ENCODE measurements at places on chromosomes 16 and 17.

GRCh38 chr17:29624586-29624985, 1.9 kb upstream of the CORO6 start:
- no peak for DNase-seq

GRCh38 chr17:68047153-68047846, 11.8 kb downstream of the KPNA2 start:
- DNase-seq: no peak

DNA sequence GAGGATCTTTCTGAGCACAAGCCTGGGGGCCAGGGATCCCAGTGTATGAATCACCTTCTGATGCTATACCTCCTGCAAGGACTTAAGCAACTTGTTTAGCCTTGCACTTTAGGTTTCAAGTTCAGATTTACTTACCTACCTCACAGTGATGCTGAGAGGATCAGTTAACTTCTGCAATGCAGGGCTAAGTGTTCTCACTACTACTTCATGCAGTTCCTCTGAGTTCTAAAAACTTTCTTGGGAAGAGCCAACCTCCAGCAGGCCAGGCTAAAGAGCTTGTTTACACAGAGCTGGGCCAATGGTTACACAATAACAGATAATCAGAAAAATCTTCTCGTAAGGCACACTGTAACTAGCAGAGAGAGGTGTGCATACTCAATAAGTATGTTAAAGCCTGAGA, 13.0 kb downstream of the VEZF1 start:
- no peak for DNase-seq

- DNase-seq: no peak
These were observed 940.5 kb downstream of the CDH11 start for GRCh38 chr16:64181271-64181925.

DNA sequence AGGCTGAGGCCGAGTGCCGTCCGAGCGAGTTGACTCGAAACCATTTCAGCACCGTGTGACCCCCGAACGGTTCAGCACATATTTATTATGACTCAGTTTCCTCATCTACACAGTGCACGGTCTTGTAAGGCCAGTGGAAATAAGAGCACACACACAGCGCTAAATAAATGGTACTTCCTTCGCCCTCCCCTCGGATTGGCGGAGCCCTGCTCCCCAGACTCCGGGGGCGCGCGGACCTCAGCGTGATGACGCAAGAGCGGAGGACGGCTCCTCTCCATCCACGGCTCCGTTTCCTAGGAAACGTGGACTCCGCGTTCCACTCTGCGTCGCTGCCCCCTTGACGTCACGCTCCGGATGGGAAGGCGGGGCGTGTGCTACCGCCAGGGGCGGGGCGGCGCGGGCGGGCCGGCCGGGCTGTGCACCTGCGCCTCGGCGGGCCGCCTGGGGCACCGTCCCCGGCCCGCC, at the start of gene PARD6A:
Gene PARD6A, plus strand, starts transcription at position 397 of the 465 bp plus-strand sequence. CDS start 79 bp downstream, outside the sequence.
- DNase-seq: peak; percentile 93

DNA sequence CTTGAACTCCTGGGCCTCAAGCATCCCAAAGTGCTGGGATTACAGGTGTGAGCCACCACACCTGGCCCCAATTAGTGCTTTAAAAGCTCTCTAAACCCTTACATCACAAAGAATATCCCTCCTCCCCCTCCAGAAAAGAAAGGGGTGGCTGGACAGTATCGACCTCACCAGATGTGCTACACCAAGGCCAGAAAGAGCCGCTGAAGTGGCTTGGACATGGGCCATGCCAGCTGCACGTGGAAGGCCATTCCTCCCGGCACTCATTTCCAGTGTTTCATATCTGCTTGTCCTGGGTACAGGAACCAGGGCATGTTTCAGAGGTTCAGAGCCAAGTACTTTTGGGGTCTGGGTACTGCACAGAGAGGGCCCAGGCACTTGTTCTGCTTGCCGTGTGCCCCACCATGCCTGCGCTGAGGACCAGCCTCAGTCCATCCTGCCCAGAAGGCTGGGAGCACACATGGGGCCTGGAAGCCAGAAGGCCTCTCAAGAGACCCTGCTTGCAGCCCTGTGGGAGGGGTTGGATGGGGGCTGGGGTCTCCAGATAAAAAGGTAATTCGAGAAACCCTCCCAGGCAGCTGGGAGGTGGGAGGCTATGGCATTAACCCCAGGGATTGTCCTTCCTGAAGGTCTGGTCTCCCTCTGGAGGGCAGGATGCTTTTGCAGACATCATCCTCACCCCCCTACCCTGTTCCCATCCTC, 3.5 kb upstream of the SRRM2 start:
- DNase-seq: no peak

DNA sequence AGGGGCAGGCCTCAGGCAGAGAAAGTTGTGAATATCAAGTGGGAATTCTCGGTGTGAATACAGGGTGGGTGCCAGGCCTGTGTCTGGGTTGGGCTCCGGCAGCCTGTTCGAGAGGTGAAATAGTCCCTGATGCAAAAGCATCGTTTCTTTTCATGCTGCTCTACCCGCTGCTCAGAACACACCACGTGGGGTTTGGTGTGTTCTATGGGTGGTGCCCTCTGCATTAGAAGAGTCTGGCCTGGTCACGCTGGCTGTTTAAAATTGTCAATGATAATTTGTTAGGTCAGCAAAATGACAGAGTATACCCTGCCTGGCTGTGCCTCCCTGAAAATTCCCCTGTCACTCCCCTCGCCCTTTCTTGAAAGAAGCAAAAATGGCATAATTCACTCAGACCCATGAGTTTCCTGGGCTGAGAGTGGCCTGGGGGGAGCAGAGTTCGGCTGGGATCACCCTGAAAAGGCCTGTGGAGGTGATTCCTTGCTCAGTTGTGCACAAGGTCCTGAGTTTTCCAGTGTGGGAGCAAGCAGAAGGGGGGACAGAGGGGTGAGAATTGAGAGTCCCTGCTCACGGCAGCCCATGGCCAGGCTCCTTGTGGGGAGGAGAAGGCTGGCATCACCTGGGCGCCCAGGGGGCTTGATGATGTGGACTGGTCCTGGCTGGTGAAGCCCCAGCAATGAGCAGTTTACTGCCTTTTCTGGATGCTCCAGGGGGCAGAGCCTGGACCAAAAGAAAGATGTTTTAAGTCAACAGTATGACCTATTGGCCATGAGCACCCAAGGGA, 3.2 kb downstream of the CACNG5 start:
- DNase-seq: no peak

DNA sequence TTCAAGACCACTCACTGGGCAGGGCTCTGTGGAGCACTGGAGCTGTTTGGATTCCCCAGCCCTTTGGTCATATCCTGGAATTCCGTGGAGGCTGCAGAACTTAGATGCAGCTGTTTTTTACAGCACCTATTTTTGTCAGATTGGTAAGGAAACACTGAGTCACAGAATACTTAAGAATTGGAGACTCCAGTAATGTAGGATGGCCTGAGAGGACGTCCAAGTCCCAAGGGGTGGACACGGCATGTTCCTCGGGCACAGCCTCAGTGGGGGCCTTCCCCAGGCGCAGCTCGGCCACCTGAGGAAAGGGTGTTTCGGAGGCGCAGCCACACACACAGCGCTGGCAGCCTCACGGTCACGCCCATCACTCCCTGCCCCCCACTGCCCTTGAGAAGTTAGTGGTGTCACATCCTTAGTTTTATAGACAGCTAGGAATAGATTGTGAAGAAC, 14.8 kb downstream of the PLD6 start:
- no peak for DNase-seq

DNA sequence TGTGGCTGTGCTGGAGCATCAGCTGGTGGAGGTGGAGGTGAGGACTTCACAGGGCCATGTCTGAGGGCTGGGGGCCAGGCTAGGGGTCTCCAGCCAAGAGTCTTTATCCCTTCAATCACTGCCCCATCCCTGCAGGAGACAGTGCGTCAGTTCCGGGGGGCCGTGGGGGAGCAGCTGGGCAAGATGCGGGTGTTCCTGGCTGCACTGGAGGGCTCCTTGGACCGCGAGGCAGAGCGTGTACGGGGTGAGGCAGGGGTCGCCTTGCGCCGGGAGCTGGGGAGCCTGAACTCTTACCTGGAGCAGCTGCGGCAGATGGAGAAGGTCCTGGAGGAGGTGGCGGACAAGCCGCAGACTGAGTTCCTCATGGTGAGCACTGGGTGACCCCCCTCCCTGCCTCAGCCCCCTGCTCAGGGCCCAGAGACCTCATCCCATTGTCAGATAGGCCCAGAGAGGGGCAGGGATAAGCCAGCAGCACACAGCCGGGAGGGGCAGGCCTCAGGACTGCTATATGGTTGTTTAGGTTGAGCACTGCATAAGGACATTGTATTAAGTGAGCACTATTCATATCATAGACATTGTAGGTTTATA, 2.3 kb upstream of the PYDC1 start:
- DNase-seq: no peak

DNA sequence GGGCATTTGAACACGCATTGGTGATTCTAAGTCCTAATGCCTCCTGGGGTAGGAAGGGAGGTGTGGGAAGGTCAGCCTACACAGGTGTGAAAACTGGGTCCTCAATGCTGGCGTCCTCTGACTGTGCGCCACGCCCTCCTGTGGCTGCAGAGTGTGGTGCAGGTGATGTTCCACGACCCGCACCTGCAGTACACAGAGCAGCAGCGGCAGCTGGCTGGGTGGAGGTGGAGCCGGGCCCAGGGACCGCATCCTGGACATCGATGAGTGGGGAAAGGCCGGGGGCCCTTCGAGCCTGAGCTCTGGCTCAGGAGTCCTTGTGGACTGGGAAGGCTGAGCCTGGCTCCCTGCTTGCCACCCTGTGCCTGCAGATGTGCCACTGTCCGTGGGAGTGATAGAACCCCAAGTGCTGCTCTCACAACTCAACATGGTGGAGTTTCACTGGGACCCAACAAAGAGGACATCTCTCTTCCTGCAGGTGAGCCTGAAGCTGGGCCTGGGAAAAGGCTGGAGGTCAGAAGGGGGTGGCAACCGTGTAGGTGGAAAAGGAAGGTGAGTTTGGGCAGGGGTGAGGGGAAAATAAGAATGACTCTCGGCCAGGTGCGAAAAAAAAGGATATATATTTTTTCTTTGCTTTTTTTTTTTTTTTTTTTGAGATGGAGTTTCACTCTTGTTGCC, 14.0 kb upstream of the STAC2 start:
- DNase-seq: peak; percentile 67

DNA sequence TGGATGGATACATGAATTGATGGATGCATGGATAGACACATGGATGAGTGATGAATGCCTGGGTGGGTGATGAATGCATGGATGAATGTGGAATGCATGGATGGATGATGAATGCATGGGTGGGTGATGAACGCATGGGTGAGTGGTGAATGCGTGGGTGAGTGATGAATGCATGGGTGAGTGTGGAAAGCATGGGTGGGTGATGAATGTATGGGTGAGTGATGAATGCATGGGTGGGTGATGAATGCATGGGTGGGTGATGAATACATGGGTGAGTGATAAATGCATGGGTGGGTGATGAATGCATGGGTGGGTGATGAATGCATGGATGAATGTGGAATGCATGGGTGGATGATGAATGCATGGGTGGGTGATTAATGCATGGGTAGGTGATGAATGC, 83.9 kb upstream of the HSBP1 start:
- DNase-seq: no peak

DNA sequence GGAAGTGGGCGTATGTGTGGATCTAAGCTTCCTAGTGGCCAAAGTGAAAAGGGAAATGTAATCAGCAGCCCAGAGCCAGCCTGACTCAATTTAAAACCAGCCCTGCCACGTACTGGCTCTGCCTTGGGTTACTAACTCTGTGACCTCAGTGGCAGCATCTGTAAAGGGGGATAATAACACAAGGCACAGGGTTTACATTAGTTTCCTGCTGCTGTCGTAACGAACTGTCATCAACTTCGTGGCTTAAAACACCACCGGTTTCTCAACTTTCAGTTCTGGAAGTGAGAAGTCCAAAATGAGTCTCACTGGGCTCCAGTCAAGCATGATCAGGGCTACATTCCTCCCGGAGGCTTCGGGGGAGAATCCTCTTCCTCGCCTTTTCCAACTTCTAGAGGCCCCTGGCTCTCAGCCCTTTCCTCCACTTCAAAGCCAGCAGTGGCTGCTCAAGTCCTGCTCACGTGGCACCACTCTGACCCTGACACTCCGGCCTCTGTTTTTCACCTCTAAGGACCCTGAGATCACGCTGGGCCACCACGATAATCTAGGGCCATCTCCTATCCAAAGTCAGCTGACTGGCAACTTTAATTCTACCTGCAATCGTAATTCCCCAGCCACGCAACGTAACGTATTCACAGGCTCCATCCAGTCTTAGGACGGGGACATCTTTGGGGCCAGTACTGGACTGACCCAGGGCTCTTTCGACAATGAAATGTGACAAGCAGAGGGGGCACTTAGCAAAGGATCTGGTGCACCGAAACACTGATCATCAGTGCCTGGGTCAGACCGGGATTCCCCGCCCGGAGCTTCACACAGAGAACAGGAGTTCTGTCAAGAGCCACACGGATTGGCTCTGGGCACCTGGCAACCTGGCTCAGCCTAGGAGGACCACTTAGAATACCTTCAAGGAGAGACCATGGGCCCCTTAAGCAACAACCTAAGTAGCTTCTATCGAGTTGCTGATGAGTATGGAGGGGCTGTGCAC, 14.5 kb downstream of the TMC6 start:
- no peak for DNase-seq

DNA sequence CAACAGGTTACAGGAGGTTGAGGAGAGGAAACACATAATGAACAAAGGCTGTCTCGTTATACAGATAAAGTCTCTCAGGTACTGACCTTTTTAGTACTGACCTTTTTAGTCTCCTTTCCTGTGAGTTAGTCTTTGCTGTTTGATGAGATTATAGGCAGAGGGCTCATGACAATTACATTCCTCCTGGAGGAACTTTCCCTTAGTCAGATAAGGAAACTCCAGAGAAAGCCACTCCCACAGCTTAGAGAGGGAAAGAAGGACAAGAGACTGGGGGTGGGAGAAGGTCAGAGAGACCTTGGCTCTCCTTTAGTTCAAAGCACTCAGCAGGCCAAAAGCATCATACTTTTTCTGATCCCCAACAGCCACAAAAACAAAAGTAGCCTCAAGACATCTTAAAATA, 15.3 kb upstream of the PSMD7 start:
- DNase-seq: no peak

DNA sequence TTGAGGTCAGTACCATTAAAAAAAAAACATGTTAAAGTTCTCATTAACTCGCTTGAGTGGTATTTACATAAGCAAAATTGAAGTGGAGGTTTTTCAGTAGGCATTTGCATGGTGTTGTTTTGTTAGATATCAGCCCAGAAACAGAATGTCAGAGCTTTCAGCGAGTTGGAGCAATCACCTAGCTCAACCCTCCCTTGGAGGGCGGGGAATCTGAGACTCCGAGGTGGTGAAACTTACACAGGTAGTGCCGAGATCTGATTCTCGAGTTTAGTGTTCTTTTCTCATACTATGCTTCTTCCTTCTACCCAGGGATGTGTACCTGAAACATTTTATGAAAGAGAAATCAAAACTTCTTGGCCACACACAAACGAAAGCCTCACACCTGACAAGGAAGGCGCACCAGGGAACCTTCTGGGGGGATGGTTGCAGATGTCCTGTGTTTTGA, 6.6 kb downstream of the SEC14L1 start:
- DNase-seq: no peak

Measured in activated gamma-delta T cell treated with Interleukin-2 at 50 U/mL for 16 hours (primary cell).